ENCODE measurements at places on chromosomes 4 and X.
A peak's percentile ranks its signal among the peaks of the same experiment; 100 is the strongest.

GRCh38 chr4:44256414-44256813 lies 192.2 kb downstream of the KCTD8 start:
- no peak for DNase-seq

DNA sequence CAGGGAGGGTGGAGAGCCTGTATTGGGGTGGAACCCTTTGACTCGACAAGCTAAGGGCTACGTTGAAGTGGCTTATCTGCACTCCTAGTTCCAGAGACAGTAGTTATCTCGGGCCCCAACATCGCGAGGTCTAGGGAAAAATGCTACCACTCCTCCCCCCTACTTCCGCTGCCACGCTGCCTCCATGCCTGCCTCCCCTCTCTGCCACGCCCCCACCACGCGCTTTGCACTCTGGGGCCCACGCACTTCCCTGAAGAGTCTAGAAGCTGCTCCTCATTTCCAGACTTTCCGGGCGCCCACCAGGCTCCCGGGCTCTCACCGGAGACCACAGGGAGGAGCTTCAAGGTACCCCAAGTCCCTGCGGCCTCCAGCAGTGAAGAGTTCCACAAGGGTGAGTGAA lies at the start of gene PASD1:
Gene PASD1 (plus strand): TSS at position 227 of the 400 bp plus-strand sequence. CDS start 37,879 bp downstream, outside the sequence.
- no peak for DNase-seq

GRCh38 chr4:155450676-155451075 lies 73.9 kb upstream of the MAP9 start:
- DNase-seq = no peak

- DNase-seq = peak; percentile 97
These were observed 105.8 kb upstream of the EGFL6 start for GRCh38 chrX:13463608-13464007.

GRCh38 chr4:140609548-140610425 lies 41.0 kb upstream of the UCP1 start:
- no peak for DNase-seq

- DNase-seq = no peak
These were observed 383.4 kb upstream of the FGF13 start for GRCh38 chrX:139094671-139095592.

GRCh38 chr4:83618991-83619645 lies 83.2 kb downstream of the GPAT3 start:
- DNase-seq = no peak

DNA sequence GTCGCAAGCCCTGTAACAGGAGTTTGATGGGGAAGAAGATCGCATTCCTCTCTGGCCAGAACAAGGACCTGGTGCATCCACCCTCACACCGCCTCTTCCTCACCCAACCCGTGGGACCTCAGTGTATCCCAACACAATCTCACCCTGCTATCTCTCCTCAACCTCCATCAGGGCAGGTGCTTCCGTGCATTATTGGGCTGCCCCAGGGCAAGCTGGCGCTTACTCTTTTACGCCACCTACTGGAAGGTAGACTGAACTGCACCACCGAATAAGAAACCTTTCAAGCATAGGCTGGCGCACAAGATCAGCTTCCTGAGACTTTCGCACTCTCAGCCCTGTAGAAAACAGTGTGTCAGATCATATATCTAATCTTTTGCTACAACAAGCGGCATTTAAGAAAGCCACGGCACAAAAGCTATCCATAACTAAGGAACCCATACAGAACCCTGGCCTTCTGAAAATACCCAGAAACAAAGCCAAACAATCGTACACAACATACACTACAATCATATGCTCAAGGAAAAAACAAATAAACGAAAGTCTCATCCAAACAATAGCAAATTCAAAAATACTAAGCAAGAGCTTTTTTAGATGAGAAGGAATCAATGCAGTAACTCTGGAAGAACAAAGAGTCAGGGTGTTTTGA lies 209.3 kb downstream of the UGT8 start:
- DNase-seq = no peak

Data from skeletal muscle cell (primary cell).